Germinal center (tissue), 1 donor: ENCODE measurements at places on chromosomes 1 and 21.

- no peak for DNase-seq
These were observed 981 bp upstream of the KIAA1614 start for GRCh38 chr1:180911640-180912191.

DNA sequence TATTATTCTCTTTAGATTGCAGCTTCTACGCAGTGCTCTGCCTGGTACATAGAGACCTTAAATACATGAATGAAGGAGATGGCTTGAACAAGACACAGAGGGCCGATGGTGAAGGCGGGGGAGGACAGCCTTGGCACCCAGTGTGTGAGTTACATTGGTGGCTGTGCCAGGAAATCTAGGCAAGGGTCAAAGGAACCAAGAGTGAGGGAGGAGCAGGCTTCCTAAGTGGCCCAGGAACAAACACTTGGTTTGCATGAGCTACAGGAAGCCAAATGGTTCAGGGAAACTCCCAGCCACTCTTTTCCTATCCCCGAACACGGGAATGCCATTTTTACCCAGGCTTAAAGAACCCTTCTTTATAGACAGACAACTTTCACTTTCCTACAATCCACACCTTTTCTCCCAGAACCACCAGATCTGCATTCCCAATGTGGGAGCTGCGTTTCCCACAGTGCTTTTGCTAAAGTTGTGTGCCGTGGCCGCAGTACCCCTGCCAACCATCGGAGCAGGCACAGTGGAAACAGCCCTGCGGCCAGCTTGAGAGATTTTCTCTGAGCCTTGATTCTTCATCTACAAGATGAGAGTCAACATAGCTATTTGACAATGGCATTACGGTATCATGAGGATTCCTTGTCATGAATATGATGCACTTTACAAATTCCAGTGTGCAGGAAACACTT lies 3.5 kb upstream of the CLEC20A start:
- no peak for DNase-seq

- no peak for DNase-seq
These were observed 8.9 kb upstream of the LGALS8 start for GRCh38 chr1:236514703-236515442.

- DNase-seq: no peak
These were observed 48.0 kb downstream of the CAPN8 start for GRCh38 chr1:223617323-223618070.

GRCh38 chr1:2229037-2229864 lies 1.1 kb downstream of the SKI start:
- DNase-seq: peak; percentile 49

GRCh38 chr21:29311802-29312201 lies 13.1 kb downstream of the BACH1 start:
- DNase-seq: no peak

DNA sequence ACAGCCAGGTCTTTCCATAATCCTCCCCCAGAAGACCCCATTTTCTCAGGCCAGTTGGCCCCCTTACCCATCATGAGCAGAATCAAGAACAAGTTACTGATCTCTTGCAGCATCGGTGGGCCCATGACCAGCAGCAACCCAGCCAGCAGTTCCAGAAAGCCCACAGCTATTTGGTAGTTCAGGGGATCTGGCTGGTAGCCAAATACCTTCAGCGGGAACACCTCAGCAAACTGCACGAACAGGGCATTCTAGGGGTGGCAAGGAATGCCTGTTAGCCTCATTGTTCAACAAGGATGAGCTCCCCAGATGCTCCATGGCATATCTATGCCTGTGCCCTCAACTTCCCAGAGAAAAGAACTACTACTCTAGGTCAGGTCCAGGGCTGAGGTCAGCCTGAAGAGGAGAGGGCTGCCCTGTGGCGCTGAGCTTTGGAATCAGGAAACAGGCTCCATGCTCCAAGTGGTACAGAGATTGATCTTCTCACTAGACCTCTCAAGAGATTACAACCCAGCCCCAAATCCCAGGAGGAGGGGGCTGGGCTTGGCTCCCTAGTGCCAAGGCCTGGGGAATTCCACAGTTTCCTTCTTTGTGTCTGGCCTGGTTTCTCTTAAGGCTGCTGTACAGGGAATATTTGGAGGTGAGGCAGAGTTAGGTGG lies 1.3 kb downstream of the TMEM35B start:
- no peak for DNase-seq

DNA sequence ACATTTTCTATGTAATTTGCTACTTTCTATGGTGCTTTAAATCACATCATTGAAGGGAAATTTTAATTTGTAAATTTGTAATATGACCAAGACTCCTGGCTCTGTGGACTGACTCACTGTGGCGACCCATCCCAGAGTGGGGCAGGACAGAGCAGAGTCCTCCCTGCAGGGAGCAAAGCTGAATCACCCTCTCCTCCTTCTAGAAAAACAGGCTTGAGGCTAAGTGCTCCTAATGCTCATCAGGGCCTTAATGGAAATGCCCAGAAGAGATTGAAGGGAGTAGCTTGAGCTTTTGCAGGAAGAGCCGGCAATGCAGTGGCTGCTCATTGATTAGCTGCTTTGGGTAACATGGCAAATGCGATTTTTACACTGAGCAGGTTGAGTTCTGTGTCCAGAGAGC lies 16.8 kb downstream of the S100A10 start:
- DNase-seq: no peak
